Effector memory CD8-positive, alpha-beta T cell (primary cell): ENCODE measurements at places on chromosomes 6 and 20.

DNA sequence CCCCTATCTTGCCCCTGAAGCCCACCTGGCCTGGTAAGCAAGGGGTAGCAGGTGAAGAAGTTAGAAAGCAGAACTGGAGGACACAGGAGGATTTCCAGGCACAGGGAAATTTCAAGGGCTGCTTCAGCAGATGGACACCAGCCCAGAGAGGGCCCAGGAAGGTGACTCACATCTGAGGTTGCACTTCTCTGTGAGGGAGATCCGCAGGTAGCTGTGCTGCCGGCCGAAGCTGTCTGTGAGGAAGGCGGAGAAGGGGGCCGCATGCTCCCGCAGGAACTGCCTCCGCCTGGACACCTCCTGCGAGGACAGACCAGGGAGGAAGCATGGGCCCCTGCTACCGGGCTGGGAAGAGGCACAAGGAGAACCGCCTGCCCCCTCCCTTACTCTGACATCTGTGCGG lies 7.1 kb downstream of the MOCS1 start:
- DNase-seq, result no peak

DNA sequence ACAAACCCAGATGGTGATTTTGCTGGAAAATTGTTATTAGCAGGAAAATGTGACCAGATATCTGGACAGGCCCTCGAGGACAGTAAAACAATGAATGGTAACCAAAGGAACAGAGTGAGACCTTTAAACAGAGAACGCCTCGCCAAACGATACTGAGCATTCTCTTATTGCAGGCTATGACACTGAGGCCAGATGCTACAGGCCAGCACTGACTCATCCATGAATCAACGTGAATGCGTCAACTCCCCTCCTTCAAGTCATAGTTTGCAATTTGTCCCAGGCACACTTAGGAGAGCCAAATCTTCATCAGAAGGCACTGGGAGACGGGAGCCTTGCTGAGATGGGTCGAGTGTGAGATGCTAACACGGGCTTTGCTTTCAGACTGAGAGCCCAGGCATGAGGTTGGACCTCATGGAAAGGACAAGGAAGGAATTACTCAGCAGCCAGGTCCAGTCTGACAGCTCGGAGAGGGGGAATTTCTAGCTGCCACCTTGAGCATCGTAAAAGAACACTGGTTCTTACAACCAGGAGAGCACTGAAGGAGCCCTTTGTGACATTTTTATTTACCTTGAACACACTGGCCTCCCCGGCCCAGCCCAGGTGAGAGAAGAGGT lies 60.7 kb downstream of the BMP7 start:
- DNase-seq, result no peak

DNA sequence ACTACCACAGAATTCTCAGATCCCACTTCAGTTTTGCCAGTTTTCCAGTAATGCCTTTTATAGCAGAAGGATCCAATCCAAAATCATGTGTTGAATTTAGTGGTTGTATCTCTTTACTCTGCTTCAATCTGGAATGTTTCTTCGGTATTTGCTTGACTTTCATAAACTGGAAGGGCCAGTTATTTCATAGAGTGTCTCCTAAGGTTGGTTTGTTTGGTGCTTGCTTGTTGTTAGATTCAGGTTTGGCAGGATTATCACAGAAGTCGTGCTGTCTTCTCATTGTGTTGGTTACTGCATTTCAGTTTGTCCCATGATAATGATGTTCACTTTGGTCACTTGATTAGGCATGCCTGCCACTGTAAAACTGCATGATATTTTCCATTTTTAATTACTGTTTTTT lies 45.7 kb downstream of the TMEM200A start:
- no peak for DNase-seq

DNA sequence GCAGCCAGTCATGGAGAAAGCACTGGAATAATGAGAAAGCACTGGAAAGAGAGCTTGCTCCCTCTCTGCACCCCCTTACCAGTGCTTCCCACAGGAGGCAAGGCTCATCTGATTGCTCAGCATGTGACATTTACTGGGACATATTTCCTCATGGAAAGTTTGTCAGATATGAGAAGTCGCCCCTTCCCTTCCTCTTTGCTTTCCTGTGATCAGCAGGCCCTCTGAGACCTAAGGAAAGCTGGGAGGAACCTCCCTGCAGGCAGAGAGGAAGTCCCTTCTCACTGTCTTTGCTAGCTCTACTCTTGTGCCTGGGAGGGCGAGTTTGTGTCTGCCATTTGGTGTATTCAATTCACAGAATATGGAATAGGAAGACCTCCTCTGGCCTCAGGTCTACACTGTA lies 283.8 kb downstream of the ALDH8A1 start:
- no peak for DNase-seq

DNA sequence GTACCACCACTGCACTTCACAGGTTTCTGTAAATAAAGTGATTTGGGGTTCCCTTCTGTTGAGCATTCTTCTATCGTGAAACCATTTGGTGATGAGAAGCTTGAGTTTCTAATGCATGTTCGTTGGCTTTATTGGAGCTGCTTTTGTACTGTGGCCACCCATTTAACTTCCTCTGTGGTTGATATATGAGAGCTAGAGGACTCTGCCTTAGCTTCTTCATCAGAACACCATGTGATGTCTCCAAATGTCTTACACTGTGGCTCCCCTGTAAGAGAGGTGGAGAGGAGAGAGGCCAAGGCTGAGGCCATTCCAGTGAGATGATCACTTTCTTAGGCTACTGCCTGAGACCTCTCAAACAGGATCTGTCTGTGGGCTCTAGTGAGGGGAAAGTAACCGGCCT lies 114.5 kb downstream of the SLC16A10 start:
- no peak for DNase-seq

DNA sequence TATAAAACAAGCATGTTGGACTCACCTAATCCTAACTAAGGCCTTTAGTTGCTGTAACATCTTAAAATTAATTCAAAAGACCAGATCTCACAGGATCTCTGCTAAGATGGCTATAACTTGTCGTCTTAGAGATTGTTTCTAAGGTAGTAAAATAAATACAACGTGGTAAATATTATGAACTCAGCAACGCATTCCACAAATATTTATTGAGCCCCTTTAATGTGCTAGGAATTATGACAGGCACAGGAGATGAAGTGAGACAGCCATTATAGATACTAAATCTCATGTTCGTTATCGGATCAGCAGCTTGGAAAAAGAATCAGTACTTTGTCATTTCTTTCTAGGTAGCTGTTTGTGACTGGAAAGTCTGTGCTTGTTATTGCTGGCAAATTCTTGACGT lies 20.9 kb upstream of the MCM3 start:
- no peak for DNase-seq
